ENCODE measurements at places on chromosomes 6 and 20.
A peak's percentile ranks its signal among the peaks of the same experiment; 100 is the strongest.

GRCh38 chr20:24309596-24309995 lies 159.8 kb upstream of the SYNDIG1 start:
- DNase-seq, result no peak

DNA sequence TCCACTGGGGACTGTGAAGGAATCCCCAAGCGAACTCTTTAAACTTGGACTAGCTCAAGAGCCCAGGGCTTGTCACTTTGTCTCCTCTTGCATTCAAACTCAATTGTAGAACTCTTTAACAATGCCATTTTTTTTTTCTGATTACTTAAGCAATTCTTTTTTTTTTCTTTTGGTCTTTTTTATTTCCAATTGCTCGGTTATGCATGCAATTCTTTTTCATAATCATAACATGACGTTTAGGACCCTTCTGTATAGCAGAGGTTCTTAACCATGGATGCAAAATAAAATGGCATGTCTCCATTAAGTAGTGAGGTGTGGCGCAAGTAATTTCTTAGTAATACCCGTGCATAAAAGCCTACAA lies 466 bp upstream of the BFSP1 start:
- no peak for DNase-seq

- DNase-seq, result no peak
Measured at GRCh38 chr6:169933839-169934698, 182.6 kb downstream of the ERMARD start.

GRCh38 chr6:166955865-166956443 lies 396 bp downstream of the RNASET2 start:
- DNase-seq, result peak; percentile 63

DNA sequence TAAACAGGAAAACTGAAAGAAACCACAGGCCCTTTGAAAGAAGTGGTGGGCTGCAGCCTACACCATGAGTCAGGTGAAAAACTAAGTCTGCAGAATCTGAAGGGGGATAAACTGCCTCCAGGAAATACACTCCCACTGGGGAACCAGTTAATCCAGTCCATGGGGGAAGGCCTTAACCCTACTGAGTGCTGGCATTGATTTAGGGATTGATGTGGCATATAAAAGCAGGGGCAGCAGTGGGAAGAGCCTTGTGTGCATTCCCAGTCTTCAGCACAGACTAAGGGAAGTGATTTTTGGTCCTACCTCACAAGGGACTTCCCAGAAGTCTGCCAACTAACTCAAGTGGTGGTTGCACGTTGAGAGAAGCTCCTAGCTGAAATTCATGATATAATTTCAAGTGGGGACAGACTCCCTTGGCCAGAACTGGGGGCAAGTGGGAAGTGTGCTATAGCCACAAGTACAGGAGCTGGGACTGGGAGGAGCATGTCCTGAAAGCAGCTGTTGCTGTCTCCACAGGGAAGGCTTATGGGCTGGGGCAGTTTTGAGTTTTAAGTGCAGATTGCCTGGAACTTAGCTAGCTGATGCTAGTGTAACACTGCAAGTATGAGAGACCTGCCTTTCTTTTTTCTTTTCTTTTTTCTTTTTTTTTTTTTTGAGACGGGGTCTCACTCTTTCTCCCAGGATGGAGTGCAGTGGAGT lies 31.2 kb downstream of the CITED2 start:
- no peak for DNase-seq

All from 8988T (cell line).